Islet precursor cell (in vitro differentiated cells): ENCODE measurements at places on chromosomes 6 and 20.

- DNase-seq: no peak
These were observed 45.8 kb upstream of the NNAT start for GRCh38 chr20:37475252-37475651.

DNA sequence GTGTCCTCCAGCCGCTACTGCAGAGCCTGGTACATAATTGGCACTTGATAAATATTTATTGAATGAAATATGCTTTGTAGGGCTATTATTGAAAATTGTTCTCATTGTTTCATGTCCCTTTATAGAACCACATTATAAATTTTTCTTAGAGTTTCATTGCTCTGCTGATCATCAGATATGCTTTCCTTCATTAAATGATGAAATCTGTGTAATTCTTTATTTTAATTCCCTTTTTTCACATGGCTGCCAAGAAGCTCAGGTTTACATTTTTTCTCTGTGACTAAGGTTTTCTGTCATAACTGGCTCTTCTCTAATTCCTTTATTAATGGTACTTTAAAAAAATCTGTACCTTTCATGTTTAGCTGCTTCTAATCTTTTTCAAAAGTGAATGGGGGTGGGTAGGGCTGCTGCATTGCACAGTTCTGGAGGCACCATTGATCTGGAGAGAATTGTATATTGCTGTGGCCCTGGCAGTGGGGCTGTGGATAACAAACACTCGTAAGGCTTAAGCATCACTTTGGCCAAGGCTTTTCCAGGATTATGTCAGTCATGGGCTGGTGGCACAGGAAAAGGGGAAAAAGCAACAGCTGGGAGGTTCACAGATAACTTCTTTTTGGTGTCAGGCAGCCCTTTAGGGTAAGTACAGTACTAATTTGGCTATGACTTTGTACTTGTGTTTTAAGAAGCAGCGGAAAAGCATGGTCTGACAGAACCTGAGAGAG lies 43.8 kb downstream of the ARFGEF2 start:
- DNase-seq: no peak

DNA sequence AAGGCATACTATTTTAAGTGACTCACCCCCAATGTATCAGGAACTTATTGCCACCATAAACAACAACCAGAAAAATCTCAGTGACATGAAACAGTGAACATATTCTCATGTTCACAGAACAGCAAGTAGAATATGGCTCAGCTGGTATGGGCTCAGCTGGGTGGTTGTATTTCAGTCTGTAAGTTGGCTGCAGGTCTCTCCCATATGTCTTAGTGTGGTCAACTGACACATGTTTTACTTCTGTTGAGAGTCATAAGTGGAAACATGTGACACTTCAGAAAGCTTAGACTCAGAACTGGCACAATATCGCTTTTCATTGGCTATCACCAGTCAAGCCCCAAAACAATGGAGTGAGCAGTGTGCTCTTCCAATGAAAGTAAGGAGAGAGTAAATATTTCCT lies 574.1 kb downstream of the HAO1 start:
- no peak for DNase-seq

- DNase-seq: peak; percentile 4
These were observed 270.2 kb downstream of the SMOC2 start for GRCh38 chr6:168711049-168711640.

DNA sequence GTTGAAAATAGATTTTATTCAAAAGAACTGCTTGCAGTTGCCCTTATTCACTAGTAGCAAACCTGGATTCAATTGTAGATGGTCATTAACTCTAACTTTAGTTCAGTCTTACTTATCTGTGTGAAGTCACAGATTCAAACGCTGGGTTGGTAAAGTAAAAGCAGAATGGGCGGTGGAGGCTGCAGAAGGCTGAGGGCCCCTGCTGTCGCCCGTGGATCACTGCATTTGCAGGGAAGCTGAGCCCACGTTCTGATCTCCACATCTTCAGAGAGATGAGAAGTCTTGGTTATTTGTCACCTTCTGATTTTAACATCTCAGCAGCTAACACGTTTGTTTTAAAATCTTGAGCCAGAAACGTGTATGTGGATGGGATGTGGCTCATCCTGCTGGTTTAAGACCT lies 75.1 kb downstream of the SNX9 start:
- DNase-seq: no peak

DNA sequence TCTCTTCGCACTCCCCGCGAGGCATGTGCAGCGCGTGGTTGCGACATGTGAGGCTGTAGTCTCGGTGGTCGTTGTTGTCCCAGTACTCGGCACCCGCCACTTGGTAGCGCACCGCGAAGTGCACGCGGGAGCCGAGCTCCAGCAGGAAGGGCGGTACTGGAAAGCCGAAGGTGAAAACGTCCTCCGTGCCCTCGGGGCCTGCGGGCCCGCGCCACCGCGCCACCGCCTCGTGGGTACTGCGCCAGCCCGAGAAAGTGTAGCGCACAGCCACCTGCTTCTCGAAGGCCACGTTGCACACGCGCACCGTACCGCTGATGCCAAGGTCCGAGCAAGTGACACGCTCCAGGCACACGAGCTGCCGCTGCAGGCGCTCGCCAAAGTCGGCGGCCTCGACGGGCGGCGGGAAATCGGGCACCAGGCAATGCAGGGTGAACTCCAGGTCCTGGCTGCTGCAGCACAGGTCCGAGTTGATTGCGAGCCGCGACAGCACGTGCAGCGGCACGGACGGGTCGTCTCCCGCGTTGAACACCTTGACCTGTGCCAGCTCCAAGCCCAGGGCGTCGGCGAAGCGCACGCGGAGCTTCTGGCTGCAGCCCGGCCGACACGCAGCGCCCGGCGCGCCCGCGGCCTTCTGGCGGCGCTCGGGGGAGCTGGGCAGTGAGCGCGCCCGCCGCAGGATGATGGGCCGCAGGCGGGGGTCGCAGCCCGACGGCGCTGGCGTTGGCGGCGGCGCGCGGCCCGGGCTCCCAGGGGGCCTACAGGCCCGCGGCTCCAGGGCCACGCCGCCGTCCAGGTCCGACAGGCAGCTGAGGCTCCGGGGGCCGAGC lies 840 bp downstream of the PPP1R3D start:
- DNase-seq: peak; percentile 64

GRCh38 chr6:52503851-52504781 lies 72.7 kb downstream of the TRAM2 start:
- DNase-seq: peak; percentile 86

GRCh38 chr6:37985355-37985754 lies 165.8 kb downstream of the ZFAND3 start:
- no peak for DNase-seq

DNA sequence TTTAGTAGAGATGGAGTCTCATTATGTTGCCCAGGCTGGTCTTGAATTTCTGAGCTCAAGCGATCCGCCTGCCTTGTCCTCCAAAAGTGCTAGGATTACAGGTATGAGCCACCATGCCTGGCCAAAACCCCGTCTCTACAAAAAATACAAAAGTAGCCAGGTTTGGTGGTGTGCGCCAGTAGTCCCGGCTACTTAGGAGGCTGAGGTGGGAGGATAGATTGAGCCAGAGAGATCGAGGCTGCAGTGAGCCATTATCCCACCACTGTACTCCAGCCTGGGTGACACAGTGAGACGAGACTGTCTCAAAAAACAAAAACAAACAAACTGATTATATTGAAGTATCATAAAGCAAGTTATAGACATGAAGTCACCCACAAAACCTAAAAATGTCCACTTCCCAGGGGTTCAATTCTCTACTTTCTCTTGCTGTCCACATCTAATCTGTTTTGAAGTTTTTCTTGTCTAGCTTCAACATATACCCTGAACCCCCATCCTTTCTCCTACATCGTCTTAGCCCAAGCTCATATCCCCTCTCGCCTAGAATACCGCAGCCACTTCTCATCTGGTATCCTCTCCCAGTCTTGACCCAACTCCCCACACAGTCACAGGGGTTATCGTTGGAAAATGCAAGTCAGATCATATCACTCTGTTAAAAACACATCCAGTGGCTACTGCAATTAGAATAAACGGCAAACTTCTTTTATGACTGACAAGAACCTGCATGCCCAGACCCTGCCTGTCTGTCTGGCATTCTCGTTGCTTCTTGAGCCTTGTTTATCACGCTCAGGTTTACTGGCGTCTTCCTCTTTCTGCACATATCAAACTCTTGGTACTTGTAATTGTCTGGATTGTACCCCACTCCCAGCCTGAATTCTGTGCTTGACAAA lies 20.1 kb upstream of the NCOA3 start:
- no peak for DNase-seq

DNA sequence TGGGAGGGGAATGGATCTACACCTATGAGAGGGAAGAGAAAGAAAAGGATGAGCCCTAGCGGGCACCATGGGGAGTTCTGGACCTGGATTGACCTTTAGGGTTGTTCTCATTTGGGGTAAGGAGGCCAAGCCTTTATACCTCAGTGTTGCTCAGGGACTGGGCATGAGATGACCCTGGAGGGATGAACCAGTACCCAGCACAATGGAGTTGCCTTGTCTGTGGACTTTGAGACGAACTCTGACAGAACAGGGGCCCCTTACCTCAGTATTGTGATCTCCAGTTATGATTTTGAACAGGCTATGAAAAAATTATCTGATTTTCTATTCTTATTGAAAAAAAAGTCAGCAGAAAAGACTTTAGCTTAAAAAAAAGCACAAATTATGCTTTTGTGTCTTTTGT lies 88.6 kb downstream of the FOXA2 start:
- no peak for DNase-seq

- no peak for DNase-seq
These were observed 80.2 kb downstream of the MLIP start for GRCh38 chr6:54191461-54191860.

- DNase-seq: peak; percentile 59
These were observed 598.3 kb upstream of the JAG1 start for GRCh38 chr20:11271920-11272594.

DNA sequence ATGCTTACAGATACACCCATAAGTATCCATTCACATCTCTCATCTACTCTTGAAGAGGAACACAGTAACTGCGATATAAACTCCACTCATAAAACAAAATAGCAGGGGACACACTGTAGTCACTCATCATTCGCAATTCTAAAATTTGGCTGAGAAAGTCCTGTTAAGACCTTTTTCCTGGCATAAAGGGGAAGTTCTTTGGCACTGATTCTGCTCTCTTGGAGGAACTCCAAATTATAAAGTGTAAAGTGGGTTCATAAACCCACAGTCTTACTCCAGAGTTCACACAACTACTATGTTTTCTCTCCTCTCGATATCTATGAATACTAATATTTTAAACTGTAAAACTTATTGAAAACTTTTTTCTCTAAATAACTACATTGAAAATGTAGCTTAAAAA lies 80.6 kb downstream of the ADGB start:
- DNase-seq: no peak

DNA sequence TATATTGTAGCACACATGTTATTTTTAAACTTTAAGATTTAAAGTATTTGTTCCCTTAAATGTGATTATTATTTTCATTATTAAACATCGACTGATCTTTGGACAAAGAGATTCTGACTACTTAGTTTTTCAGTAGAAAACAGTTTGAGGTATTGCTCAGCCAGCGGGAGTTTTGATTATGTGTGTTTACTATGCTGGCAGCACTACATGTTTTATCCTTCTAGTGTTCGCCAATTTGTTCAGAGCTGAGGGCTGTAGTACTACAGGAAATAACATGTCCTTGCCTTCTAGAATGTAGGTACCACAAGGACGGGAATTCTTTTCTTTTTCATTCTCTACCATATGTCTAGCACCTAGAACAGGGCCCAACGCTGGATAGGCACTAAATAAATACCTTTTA lies 11.1 kb upstream of the LCA5 start:
- DNase-seq: no peak
